ENCODE measurements at places on chromosomes 2 and 18. TPM values are rescaled to one million over a fixed set of nuclear protein-coding genes. Genes with fewer than 3 reads are reported as not detected.
A peak's percentile ranks its signal among the peaks of the same experiment; 100 is the strongest.

The CPLX4 gene
- not detected for polyA plus RNA-seq

The CHRNG gene
- polyA plus RNA-seq = not detected

The ASNSD1 gene
- polyA plus RNA-seq = 4.0 TPM

The DYSF gene
- polyA plus RNA-seq = 31.2 TPM

The CWC22 gene
- polyA plus RNA-seq = 9.5 TPM

The ICOS gene
- polyA plus RNA-seq = not detected

The PROM2 gene
- not detected for polyA plus RNA-seq

The OXER1 gene
- 13.3 TPM for polyA plus RNA-seq

The CDKL4 gene
- polyA plus RNA-seq = not detected

The ANKRD30B gene
- polyA plus RNA-seq = not detected

The INHBB gene
- polyA plus RNA-seq = not detected

The CETN1 gene
- polyA plus RNA-seq = not detected

The ST6GAL2 gene
- not detected for polyA plus RNA-seq

The RGPD3 gene
- polyA plus RNA-seq = 0.25 TPM

The R3HDM1 gene
- polyA plus RNA-seq = 15.3 TPM

GRCh38 chr2:222442665-222443064 lies 18.3 kb downstream of the SGPP2 start:
- DNase-seq = no peak

GRCh38 chr2:23694058-23695045 lies 232.6 kb downstream of the ATAD2B start:
- DNase-seq = no peak

- DNase-seq = no peak
Observed at GRCh38 chr2:12895017-12895416, 178.3 kb downstream of the TRIB2 start.

GRCh38 chr2:155867564-155867963 lies 465.0 kb downstream of the NR4A2 start:
- no peak for DNase-seq

DNA sequence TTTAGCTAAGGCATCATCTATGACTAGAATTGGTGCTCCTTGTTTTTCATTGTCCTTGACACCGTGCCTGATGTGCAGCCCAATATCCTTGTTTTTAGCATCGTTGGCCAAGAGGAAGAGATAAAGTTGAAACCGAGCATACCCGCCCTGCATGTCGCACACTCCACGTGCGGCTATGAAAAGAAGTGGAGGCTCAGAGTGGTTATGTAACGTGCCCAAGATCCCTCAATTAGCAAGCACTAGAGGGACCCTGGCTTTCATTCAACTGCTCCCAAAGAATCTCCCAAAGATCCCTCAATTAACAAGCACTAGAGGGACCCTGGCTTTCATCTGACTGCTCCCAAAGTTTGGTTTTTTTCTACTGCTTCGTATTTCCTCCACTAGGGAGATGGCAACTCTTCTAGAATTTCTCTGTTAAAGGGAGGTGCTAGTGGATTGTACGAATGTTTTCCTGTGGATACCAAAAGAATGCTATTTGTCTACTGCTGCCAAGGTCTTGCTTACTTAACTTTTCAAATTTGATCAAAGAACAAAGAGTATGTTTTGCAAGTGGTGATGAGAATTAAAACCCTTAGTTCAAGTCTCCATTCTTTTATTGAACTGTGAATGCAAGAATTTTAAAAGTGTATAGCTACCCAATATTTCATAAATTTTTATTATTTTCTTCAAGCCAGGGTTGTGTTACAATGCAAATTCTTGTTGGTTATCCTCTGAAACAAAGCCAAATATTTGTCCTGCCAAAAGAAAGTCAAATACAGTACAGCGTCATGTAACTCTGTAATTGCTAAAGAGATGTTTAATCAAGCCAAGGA lies 92.1 kb downstream of the AOX1 start:
- no peak for DNase-seq

DNA sequence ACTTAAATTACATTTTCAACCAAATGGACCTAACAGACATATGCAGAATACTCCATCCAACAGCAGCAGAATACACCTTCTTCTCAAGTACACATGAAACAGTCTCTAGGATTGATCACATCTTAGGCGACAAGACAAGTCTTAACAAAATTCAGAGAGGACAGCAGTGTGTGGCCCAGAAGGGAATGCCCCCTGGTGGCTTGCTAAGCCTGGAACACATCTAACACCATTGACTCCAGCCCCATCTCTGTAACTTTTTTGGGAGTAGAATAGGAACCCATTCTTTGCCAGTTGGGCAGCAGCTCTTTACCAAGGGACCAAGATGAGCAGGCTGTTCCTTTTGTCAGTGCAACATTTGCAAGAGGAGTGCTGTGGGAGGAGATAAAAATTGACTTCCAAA lies 249.9 kb downstream of the PLCL1 start:
- DNase-seq = no peak

- no peak for DNase-seq
Observed at GRCh38 chr2:241947004-241947350, 77.4 kb downstream of the RTP5 start.

GRCh38 chr2:229586746-229587705 lies 127.3 kb downstream of the DNER start:
- peak; percentile 39 for DNase-seq

GRCh38 chr2:238882082-238882755 lies 34.3 kb downstream of the TWIST2 start:
- no peak for DNase-seq

DNA sequence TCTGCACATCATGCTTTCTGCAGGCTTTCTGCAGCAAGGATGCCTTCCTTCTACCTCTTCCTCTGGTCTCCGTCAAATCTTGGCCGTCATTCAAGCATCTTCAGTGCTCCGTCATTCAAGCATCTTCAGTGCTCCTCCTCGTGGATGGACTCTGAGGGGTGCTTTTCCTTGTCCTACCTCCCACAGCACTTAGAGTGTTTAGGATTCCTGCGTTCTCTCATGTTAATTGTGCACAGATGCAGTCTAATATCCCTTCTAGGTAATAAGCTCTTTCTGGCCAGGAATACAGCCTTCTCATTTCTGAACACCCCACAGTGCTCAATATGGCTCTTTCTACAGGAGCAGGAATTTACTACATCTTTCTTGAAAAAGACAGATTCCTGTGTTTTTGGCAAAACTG lies 59.8 kb downstream of the ZNF236 start:
- DNase-seq = no peak

GRCh38 chr2:88866756-88867155 lies 175.3 kb downstream of the RPIA start:
- DNase-seq = peak; percentile 18

DNA sequence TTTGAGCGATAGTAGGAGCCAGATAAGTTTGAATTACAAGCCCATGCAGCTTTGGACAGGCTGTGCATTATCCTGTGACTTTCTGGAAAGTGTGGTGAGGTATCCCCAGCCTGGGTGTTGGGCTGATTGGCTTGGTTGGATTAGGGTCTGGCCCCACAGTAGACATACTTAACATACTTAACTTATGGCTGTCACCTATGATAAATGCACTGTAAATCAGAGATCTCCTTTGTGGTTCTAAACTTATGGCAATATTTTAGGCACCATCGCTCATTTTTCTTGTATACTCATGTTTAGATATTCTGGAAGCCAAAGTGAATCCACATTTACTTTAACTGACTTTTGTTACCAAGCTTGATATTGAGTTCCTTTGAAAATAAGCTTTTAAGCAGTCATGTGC lies 54.8 kb downstream of the SPTBN1 start:
- no peak for DNase-seq

DNA sequence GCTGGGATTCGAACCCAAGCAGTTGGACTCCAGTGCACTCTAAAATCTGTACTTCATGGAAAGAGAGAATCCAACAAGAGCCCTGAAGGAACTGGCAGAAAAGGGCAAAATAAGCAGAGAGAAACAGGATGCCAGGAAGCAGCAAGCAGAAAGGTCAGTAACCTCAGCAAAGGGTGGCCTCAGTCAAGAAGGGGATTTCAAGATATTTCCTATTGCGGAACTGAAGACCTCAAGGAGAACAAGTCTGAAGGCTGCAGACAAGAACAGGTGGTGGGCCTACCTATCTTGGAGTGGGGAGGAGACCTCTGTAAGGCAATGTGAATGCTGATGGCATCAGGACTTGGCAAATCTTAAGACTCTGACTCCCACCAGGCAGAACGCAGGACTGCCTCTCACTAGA lies 20.1 kb upstream of the MREG start:
- no peak for DNase-seq

- DNase-seq = no peak
Observed at GRCh38 chr2:118047380-118047826, 33.5 kb upstream of the CCDC93 start.

DNA sequence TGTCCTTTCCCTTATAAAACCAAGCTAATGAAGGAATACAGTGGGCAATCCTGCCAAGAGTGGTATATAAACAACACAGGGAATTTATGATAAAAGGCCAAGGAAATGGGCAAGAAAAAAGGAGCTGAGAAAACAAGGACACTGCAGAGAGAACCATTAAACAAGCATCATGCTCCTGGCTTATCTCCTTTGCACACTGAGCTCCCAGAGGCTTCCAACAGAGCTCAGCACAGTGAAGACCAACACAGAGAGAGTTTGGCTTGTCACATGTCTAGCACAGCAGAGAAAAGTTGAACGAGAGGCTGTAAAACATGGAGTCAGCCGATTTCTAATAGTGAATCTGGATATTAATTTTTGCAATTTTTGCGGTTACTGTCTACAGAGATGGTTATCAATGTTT lies 68.0 kb upstream of the KLF7 start:
- DNase-seq = no peak

- no peak for DNase-seq
Observed at GRCh38 chr2:27738349-27739057, 33.0 kb upstream of the MRPL33 start.

GRCh38 chr2:28950941-28951630 lies 30.0 kb upstream of the TOGARAM2 start:
- DNase-seq = no peak

DNA sequence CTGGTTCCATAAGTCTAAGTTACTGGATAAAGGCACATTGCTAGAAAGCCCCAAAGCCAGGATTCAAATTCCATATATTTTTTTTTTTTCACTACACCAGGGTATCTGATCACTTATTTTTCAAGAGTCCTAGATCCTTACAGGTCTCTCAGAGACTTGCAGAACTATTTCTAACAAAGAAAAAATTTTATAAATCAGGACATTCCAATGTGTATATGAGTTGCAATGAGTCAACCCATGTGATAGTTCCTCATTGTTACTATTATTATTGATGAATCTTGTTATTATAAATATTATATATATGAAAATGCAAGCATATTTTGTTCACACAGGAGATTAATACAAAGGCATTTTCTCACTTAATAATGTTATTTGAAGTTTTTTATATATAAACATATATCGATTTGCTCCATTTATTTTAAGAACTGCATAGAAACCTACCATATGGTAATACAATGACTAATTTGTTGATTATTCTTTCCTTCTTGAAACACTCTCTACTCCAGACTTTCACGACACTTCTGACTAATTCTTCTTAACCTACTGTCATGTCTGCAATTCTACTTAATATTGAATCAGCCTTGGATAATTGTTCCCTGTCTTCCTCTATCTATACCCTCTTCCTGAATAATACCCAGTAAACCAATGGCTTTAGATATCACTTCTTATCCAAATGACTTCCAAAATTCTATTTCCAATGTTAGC lies 968.4 kb upstream of the NRXN1 start:
- no peak for DNase-seq

DNA sequence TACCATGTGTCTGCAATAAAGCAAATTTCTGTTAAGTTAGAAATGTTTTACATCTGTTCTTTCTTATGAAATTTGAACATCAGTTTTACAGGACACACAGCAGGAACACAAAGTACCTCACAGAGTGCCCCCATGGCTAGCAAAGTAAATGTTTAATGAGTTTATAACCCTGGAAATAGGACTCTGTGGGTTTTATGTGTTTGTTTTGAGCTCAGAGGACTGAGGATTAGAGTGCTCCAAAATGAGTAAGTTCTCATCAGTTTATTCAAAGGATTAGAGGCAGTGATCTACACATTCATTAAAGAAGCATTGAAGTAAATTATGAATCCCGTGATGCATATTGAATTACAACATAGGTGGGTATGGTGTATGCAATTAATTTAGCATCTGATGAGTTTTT lies 281.8 kb downstream of the GULP1 start:
- no peak for DNase-seq

- DNase-seq = no peak
Observed at GRCh38 chr2:129925381-129925780, 54.1 kb upstream of the RAB6C start.

- no peak for DNase-seq
Observed at GRCh38 chr18:59792353-59792752, 95.1 kb upstream of the CCBE1 start.

DNA sequence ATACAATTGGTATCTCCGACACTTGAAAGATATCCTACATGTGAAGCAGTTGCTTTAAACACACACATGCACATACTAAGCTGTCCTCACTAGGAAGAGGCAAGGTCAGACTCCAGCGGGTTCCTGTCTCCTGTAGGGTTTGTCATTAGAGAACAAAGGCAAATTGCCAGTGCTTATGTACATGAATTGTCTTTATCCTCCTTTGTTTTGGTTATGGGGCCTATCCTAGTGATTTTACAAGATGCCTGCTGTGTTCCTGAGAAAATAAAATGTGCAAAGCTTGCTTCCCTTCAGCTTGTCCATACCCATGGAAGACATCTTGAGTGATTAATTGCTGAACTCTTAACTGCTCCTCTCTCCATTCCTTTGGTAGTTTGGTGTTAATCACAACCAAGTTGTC lies 86.7 kb upstream of the SLC39A10 start:
- DNase-seq = no peak

DNA sequence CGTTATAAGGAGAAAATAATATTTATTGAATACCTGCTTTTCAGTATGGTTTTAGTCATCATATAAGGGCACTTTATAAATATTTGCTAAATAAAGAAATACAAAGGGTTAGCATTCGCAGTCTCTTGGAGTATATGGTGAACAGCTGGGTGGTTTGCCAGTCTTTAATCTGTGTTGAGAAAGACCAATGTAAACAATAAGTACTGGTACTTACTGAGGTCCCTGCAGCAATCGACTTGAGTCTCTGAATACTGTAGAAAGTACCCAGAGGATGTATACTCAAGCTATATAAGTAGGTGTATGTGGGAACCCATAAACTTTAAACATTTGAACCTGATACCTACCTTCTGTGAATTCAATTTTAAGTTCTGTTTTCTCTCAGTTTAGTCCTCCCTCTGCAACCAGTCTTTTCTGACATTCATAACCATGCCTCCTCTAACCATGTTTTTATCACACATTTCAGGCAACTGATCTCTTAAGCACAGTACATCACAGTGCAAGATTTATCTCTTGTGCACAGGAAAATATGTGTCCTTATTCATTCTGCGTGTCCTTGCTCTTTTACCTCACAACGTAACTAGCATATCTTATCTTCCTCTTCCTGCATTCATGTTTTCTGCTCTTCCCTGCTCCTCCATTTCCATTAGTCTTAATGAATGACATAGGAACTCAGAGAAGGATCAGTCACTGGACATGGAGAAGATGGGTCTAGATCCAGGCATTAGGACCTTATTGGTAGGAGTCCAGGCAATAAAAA lies 21.7 kb downstream of the C18orf63 start:
- DNase-seq = no peak

- no peak for DNase-seq
Observed at GRCh38 chr2:29323961-29324360, 208.7 kb downstream of the CLIP4 start.
